RCC 7860 (cell line): ENCODE measurements at places on chromosomes 11 and 22.
A peak's percentile ranks its signal among the peaks of the same experiment; 100 is the strongest.

DNA sequence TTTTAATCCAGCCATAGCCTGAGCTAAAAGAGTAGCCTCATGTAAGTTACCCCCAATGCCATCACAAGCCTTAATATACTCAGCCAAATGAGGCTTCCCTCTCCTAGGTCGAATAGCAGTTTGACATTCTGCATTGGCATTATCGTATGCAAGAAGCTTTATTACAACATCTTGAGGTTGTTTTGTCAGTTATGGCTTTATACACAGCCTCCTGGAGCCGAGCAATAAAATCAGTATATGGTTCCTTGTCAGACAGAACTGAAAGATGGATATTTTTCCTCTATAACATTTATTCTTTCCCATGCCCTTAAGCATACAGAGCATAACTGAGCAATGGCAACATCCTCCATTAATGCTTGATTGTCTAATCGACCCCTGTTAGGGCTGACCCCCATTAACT is 5.4 kb upstream of the DNAJB13 start:
- DNase-seq, result no peak

DNA sequence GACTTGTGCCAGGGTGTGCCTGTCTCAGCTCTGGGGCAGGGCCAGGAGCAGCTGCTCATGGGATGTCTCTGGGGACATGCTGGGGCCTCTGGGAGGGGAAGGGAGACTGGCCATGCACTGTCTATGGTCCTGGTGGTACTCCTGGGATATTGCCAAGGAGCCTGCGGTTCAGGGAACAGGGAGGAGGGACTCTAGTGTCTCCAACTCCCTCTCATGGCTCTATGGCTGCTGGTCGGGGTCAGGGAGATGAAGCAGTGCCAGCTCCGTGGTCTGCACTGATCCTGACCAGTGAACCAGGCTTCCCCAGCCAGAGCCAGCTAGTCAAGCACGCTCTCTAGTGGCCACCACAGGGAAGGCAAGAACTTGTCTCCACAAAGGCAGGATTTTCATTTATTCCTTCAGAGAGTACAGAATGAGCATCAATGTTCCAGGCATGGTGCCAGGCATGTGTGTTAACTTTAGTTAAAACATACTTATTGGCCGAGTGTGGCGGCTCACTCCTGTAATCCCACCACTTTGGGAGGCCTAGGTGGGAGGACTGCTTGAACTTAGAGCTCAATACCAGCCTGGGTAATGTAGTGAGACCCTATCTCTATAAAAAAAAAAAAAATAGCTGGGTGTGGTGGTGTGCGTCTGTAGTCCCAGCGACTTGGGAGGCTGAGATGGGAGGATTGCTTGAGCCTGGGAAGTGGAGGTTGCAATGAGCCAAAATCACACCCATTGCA is 2.5 kb upstream of the BEST1 start:
- peak; percentile 66 for DNase-seq

GRCh38 chr11:20363500-20364340 is at the start of gene HTATIP2:
Gene HTATIP2 (plus strand): TSS chr11:20363714. CDS start chr11:20364238, 524 bp downstream.
- no peak for DNase-seq

GRCh38 chr11:44692460-44692859 is 34.3 kb upstream of the TSPAN18 start:
- no peak for DNase-seq

DNA sequence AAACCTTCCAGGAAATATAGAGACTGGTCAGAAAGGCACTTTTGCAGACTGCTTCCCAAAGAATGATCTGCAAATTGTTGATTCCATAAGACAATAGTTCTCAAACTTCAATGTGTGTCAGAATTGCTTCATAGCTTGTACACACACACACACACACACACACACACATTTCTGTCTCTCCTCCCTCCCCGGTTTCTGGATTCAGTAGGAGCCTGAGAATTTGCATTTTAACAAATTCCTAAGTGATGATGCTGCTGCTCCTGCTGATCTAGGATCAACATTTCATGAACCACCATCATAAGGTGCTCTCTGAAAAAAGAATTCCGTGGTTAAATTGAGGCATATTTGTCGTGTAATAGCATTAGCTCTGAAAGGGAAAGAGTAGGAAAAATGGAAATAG is 35.3 kb upstream of the FZD4 start:
- DNase-seq, result peak; percentile 65

DNA sequence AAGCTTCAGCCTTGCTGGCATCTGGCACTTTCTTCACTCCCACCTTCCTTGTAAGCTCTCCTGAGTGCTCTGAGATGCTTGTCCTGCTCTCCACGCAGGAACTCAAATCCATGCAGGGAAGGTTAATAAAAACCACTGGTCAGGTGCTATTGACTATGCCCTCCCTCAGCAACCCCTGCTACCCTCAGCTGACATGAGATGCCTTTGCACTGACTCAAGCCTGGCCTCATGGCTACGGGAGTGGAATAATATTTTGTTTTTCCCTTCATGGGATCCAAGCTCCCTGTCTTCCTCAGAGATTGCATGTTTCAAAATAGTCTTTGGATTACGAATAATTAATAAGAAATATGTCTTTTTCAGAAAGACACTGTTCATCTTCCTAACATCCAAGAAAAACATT is 31.7 kb upstream of the ABCC8 start:
- peak; percentile 3 for DNase-seq

GRCh38 chr11:32451808-32452207 is 16.5 kb upstream of the WT1 start:
- no peak for DNase-seq

DNA sequence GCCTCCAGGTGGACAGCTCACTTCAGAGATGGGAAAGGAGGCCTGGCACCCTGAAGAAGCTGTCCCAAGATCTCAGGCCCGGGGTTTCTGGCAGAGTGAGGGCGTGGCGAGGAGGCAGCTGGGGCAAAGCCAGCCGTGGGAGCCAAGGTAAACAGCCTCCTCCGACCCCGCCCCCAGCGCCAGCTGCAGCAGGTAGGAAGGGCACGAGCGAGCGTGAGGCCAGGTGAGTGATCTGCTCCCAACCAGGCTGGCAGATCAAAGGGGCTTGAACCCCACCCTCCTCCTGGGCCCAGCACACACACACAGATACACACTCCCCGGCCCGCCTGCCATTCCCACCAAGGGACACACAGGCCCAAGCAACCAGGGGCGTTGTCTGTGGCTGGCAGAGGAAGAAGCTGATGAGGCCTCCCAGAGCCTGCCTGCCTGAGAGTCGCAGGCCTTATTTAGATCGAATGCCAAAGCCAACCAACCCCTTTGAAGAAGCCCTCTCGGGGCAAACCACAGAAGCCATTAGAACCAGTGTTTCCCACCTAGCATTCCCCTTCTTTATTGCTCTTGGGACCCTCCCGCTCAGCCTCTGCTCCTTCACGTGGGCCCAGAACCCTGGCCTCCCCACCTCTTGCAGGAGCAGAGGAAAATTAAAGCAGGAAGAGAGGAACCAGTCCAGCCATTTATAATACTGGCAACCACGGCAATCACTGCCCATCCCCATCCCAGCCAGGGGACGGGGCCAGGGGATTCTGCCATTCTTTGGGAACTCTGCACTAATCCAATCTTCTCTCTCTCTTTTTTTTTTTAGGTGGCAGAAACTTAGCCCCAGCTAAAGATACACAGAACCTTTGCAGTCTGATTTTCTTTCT is 5.0 kb downstream of the PDGFB start:
- DNase-seq, result no peak

DNA sequence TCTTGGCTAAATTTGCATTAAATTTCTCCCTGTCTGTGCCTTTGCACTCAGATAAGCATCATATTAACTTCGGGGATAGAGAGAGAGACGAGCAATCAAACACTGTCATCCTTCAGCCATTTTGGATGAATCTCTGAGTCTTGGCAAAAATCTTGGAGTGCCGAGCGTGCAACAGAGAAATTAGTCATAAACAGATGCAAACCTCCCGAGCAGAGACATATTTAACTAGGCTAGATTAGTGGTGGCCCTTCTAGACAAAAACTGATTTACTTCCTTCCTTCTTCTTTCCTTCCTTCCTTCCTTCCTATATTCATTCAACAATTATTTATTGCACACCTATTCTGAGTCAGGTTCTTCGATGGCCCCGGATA is 114.4 kb upstream of the BLID start:
- DNase-seq, result no peak

GRCh38 chr11:120151536-120151935 is 13.6 kb upstream of the TRIM29 start:
- DNase-seq, result peak; percentile 58

GRCh38 chr11:75762885-75763284 is 5.7 kb upstream of the DGAT2 start:
- no peak for DNase-seq

DNA sequence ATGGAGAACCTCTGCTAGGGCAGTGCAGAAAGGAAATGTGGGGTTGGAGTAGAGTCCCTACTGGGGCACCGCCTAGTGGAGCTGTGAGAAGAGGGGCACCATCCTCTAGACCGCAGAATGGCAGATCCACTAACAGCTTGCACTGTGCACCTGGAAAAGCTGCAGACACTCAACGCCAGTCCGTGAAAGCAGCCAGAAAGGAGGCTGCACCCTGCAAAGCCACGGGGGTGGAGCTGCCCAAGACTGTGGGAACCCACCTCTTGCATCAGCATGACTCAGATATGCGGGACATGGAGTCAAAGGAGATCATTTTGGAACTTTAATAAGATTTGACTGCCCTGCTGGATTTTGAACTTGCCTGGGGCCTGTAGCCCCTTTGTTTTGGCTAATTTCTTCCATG is 8.7 kb downstream of the TSKU start:
- no peak for DNase-seq

GRCh38 chr11:117752071-117752470 is 44.9 kb downstream of the DSCAML1 start:
- no peak for DNase-seq

DNA sequence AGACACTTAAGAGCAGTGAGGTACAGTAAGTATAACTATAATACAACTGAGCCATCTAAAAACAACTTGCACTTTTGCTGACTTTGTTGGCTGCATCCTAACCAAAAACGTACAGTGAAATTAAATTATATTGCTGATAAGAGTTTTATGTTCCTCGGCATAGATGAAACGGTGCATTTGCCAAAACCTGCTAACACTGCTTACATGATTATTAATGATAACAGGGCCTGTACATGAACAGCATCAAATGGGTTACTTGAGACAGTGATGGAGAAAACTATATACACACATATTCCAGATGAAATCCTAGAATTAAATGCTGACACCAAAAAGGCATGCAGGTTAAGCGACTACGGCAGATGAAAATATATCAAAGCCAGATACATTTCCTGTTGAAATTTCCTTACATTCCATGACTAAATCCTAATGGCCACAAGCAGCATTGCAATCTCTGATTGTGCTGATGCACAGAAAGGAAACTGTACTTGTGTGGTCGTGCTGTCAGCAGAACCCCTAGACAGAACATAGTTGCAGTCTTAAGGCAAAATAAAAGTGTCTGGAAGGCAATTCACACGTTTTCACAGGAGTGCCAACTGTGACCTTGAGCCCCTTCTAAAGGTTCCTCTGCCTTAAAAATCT is 143.9 kb downstream of the CADM1 start:
- no peak for DNase-seq

- no peak for DNase-seq
Measured at GRCh38 chr22:23073526-23074229, 3.4 kb downstream of the GNAZ start.

GRCh38 chr11:78295991-78296930 is 107.5 kb downstream of the USP35 start:
- DNase-seq, result no peak

GRCh38 chr11:100841711-100842407 is 154.8 kb downstream of the ARHGAP42 start:
- no peak for DNase-seq

- DNase-seq, result no peak
Measured at GRCh38 chr11:128761339-128761738, 67.5 kb downstream of the FLI1 start.

DNA sequence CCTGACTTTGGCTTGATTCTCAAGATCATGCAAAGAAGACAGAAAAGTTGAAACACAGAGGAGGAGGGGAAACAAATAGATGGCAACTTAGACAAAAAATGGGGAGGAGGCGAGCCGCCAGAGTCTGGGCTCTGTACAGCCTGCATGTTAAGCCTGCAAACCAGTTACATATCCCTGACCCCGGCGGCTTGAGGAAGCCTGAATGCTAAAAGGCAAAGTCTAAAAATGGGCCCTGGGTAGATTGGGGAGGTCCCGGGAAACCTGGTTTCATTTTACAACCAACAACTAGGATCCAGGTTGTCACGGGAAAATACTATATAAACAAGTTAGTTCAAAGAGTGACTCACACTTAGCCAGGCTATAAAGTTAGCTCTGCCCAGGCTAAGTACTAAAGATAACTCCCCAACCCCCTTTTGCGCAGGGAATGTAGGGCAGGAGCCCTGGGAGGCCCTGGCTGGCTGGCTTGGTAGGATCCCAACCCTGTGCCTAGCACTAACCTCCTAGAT is 18.8 kb upstream of the ZBTB16 start:
- no peak for DNase-seq

GRCh38 chr11:19420868-19421533 is 180.3 kb upstream of the E2F8 start:
- DNase-seq, result no peak

DNA sequence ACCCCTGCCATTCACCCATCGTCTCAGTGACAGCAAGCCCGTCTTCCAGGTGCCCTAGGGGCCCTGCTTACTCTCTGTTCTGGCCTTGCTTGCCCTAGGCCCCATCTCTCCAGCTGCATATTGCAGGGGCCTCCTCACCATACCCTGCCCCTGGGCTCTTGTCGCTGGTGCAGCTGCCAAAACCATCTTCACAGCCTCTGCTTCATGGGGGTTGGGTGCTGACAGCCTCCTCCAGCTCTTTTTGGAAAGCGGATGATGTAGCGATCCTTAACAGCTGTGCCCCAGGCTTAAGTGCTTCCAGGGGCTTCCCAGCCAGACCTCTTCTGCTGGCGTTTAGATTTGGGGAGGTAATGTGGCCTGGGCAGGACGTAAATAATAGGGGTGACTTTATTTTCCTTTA is 61.2 kb upstream of the SUSD2 start:
- no peak for DNase-seq

DNA sequence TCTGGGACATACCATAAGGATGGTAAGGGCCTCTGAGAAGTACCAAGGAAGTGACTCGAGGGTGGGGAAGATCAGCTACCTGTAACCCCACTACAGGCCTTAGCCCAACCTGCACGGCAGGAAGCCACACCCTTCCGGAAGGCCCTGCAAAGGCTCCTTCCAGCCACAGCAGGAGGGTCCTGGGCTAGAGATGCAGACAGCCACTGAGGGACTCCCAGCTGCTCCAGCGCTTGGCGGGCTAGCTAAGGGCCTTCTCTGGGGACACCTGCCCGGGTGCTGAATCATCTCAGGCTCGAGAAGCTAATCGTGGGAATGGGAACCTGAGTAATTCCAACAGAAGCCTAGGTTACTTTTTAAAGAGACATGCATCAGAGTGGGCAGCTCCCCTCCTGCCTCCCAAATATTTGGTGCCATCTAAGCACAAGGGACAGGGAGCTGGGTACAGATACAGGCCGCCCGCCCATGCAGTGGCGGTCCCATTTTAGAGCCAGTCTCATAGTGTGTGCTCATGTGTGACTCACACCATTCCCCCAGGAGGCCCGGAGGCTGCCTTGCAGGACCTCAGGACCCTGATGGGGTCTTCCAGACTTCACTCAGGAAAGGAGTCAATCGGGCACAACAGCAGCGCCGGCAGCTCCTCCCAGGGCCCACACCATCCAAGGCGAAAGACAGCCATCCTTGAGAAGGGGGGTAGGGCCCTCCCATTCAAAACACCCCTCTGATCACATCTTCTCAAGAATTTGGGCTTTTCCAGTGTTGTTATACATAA is 8.0 kb downstream of the MYH9 start:
- DNase-seq, result no peak
